ENCODE measurements at places on chromosomes 7 and 10.

DNA sequence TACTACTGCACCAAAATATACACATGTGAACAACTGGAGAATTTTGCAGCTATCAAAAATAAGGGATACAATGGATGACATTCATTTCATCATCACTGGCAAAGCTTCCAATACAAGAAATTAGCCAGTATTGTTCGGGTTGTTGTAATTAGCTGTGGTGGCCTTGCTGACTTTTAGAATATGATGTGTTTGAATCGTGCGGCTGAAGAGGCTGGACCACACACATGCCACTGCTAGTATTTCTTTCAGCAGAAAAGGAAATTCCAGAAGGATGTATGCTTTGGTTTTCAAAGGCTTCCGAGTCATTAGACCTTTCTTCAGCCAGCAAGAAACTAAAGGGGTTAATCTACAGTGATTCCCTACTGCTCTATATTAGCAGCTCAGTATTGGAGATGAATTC lies 16.6 kb downstream of the RPP38 start:
- no peak for DNase-seq

GRCh38 chr7:51138123-51139085 lies 178.2 kb downstream of the COBL start:
- DNase-seq = no peak

DNA sequence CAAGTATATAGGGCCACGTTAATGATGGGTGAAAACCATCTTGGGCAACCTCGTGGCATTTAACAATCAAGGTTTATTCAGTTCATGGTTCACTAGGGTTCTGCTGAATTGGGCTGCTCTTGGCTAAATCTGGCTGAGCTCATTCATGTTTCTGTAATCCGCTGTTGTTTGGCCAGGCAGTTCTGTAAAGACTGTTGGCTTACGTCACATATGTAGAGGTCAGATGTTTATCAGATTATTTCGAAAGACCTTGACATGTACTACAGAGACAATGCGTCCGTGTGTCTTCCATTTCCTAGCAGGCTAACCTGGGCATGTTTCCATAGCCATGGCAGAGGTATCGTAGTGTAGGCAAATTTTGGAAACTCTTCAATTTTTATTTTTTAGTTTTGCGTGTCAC lies 190.0 kb upstream of the ZWINT start:
- DNase-seq = no peak

DNA sequence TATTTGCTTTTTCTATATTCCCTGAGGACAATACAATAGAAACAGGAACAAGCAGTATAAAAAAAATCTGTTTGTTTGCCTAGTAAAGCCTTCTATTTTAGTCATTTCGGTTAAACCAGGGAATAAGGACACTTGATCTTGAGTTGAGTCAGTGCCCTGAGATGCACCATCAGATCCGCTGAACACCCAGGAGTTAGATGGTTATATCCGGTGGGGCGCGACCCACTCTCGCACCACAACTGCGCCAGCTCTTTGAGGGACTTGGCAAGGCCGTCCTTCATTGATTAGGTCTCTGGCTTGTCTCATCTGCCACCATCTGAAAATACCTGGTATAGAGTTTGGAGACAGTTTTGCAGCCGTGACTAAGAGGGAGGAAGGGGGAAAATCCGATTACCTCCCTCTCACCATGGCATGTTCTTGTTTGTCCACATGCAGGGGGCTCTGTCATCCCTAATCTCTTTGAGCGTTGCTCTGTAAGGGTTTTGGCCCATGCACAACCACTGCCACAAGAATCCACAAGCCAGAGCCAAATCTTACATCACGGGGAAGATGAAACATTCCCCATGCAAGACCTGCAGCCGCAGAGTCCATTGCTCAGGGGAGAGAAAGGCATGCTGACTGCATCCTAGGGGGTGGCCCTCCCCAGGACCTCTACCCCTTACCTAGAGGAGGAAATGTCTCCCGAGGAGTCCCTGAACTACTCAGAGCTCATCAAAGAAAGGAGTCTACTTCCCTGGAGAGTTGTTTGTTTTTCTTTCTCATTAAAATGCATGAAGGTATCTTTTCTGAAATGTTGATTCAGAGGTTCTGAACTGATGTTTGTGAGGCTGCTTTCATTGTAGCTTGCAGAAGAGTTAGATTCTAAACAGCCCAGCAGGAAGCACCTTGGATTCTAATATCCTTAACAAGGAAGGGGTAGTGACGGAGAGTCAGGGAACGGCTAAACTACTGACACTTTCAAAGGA lies 101.6 kb upstream of the FAM171A1 start:
- DNase-seq = peak; percentile 18

DNA sequence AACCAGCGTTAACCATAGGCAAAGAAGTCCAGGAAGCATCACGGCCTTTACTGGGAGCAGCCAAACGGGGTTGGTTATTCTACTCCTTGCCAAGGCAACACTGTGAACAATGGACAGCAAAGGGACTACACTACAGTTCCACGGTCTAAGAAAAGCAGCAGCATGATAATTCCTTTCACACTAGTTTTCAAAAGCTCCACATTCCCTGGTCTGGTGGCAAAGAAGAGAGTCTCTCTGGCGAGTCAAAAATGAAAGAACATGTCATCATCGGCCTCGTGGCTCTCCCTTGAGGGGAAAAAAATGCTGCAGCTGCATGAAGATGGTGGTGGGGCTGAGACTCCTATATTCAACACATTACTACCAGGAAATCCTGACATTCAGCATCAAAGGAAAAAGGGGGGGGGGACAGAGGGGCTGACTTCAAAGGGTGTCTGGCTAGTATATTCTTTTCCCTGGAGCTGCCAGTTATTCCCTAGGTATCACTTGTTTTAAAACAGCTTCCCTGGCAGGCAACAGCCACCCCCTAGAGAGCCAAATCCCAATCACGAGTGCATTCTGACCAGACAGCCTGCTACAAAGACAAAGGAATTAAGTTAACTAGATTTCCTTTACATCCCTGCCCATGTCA lies 49.1 kb downstream of the SLC37A3 start:
- no peak for DNase-seq
